ENCODE measurements at places on chromosomes 11 and 22.

DNA sequence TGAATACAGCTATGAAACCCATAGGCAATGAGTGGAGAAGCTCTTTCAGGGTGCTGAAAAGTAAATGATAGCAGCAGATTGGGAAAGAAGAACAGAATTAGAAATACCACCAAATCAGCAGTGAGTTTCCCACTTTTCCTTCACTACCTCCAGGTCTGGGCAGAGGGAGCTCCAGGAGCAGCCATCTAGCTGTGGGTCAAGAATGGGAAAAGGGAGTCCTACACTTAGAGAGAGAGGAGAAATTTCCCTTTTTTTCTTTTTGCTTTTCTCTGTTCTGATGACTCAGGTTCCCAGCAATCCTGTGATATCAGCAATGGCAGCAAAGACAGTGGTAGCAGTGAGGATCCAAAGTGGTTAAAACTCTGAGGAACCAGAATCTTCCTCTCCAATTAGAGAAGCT is 263.9 kb downstream of the NXPE2 start:
- no peak for DNase-seq

- no peak for DNase-seq
Observed at GRCh38 chr11:17525570-17525969, 18.6 kb downstream of the USH1C start.

DNA sequence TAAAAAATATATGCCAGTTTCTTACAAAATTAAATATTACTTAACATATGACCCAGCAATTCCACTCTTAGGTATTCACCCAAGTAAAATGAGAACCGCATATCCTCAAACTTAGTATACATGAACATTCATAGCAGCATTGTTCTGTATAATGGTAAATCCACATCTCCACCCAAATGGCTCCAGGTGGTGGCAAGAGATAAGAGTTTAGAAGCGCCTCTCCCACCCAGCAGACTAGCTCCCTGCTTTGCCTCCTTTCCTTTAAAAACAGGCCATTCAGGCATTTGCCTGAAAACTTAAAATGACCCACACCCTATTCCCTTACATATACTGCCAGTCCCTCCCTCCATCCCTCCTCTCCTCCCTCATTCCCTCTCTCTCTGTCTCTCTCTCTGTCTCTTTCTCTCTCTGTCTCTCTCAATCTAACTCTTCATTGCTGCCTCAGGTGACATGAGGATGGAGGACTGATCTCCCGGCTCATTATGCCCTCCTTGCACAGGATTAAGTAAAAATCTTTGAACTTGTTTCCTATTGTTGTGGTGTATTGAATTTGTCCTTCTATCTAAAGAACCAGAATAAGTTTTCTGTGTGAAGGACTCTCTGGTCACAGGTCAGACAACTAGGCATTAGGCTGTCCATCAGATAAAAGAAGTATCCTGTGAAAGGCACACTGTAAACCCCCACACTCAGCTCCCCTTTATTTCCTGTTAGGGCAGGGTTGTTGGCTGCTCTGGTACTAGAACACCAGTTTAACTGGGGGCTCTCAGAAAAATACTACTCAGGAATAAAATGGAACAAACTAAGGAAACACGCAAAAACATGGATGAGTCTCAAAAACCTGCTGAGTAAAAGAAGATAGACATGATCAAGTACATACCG is 48.3 kb downstream of the RRP8 start:
- no peak for DNase-seq

DNA sequence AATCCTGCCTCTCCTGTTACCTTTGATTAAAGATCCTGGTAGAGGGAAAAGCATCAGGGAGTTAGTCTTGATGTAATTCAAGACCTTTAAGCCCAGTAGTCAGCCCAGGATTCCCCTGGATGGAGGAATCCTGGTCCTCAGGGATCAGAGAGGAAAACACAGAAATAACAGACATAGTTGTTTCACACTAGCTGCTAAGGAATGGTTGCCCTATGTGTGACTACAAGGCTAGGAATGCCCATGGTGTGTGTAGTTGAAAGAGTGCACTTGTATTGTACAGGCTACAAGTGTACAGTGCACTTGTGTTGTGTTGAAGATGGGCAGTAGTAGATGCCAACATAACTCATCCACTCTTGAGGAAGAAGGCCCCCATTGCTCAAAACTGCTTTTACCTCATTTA is 226.8 kb downstream of the AASDHPPT start:
- no peak for DNase-seq
